ENCODE measurements at places on chromosomes 7 and 10.

- DNase-seq, result peak; percentile 4
These were observed 25.8 kb downstream of the TES start for GRCh38 chr7:116236020-116236630.

- DNase-seq, result no peak
These were observed 11.5 kb upstream of the MALSU1 start for GRCh38 chr7:23287612-23288011.

GRCh38 chr10:12193193-12193592, 2.5 kb downstream of the NUDT5 start:
- DNase-seq, result no peak

- DNase-seq, result no peak
These were observed 29.5 kb downstream of the JCAD start for GRCh38 chr10:30029872-30030256.

DNA sequence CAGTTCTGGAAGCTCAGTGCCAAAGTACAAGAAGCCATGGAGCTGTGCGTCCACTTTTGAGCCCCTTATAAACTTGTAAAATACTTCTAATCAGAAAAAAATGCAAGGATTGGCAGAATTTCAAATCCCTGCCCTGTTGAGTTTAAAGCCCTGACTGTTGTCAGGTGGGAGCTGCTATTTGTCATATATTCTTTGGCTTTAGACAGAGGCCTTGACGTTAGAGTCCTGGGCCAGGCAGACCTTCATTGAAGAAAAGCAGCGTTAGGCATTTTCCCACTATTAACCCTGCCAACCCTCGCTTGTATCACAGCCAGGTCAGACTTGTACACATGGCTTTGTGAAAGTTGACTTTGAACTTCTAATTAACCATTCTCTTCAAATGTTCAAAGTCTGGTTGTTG, 155.4 kb downstream of the TWIST1 start:
- DNase-seq, result no peak

DNA sequence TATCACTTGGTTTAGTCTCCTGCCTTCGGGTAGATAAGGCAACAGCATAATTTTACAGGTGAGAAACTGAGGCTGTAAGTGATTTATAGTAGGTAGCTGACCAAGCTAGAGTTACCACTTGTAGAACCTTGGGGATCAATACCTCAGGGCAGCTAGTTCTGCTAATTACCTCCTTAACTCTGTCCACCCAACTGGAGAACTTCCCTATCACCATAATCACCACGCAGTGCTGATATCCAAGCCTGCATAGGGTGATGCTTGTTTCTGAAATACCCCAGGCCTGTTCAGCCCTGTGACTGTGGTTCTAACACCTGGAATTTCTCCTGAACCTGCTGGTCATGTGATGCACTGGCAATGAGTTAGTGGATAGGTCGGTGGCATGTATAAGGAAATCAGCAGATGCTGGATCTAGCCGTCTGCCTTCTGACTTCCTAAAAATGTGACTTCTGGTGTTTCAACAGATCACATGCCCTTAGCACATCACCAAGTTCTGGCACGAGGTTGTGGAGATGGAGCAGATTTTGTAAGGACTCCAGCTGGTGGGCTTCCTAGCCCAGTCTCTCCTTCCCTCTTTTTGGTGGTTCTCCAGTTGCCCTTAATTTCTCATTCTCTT, 15.3 kb downstream of the PLAU start:
- DNase-seq, result no peak

- DNase-seq, result no peak
These were observed 171.3 kb downstream of the DNAJC1 start for GRCh38 chr10:21831986-21832820.

GRCh38 chr10:8043569-8044306, 10.8 kb upstream of the GATA3 start:
- no peak for DNase-seq

- no peak for DNase-seq
These were observed 77.7 kb downstream of the ICA1 start for GRCh38 chr7:8184221-8184620.

DNA sequence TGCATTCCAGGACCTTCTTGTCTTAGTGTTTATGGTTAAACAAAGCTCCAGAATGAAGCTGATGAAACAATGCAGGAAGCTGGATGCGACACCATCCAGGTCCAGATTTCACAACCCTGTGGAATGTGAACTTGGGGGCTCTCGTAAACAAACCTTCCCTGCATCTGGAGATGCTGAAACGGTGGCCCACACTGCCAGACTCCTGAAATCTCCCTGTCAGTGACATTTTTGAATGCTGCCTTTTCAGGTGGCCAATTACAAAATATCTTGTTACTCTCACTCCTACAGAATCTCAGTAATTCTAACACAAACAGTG, 18.8 kb downstream of the VIPR2 start:
- no peak for DNase-seq

DNA sequence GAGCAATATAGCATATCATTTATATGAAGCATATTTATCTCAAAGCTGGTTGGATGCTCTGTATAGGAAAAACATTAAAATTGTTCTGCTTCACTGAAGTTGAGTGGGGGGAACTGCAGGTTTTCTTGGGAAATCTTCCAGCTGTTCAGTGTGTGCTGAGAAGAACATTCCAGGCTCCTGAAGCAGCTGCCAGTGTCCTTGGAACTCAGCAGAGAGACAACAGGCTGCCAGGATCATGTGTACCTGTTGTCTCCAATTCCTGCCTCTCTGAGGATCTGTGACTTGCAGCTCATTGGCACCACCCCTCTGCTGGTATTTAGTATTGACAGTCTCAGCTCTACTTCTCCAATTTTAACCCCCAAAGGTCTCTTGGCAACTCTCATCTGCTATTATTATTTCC, 42.3 kb upstream of the PRKG1 start:
- DNase-seq, result no peak

GRCh38 chr10:59245686-59246085, 69.2 kb downstream of the PHYHIPL start:
- DNase-seq, result no peak

- peak; percentile 81 for DNase-seq
These were observed 8.4 kb upstream of the RBM28 start for GRCh38 chr7:128352153-128352537.

GRCh38 chr7:151177310-151177709, 9.7 kb downstream of the ASB10 start:
- DNase-seq, result no peak

GRCh38 chr7:76334320-76334967, 24.3 kb downstream of the YWHAG start:
- DNase-seq, result no peak

GRCh38 chr10:46234431-46235060, 52.3 kb upstream of the ANTXRL start:
- DNase-seq, result no peak

DNA sequence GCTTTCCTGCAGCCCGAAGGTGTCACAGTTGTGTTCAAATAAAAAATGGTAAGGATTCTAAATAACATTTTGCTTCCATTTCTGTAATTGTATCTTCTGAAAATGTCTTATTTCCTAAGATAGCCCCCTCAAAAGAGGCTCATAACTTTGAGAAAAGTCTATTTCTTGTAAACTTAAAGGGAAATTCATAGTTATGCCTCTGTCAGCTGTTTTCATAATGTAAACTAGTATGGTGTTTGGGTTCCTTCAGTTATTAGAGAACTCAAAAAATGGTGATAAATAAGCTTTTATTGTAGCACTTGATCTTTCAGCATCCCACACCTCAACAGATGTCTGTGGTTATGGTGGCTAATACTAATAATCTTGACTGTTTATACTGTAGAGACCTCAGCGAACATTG, 57.1 kb downstream of the KLHDC10 start:
- DNase-seq, result no peak

DNA sequence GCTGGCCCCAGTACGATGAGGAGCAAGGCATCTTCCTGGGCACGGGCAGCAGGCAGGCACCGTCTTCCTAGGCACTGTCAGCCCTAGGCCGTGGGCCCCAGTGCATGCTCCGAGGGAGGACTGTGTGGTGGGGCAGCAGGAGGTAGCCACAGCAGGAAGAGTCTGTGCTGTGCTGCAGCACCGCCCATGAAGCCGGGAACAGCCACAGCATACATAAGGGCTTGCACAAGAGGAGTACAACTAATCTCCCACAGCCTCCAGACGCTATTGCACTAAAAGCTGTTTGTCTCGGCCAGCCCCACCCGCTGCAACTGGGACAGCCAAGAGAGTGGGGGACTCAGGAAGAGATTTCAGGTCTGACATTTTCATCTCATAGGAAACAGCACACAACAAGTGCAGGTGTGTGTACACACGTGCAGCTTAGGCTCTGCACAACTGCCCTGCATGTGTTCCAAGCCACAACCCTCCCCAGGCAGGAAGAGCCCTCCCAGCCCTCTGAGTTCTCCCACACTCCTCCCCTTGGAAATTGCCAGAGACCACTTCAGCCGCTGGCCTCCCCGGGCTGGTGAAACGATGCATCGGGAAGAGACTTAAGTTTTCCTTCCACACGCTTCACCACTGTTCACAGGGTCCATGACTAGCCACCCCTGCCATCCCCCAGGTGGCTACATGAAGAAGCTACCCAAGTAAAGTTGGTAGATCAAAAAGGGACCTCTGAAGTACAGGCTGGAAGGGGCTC, 88.1 kb upstream of the DDC start:
- DNase-seq, result no peak

DNA sequence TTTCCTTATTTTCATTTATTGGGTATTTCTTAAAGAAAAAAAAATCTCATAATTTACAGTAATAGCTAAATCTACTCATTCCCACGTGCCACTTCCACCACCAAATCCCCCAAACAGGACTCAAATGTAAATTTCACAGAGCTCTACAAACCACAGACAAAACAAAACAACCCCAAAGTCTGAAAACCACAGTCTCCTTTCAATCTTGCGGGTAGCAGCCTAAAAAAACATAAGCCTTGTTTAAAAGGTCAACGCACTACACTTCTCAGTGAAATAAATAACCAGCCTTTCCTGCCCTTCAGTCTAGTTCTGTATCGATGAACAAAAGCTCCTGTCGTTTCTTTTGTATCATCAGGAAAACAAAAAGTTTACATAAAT, 121.8 kb upstream of the AFAP1L2 start:
- no peak for DNase-seq

- no peak for DNase-seq
These were observed 115.0 kb downstream of the FZD1 start for GRCh38 chr7:91379236-91379635.

DNA sequence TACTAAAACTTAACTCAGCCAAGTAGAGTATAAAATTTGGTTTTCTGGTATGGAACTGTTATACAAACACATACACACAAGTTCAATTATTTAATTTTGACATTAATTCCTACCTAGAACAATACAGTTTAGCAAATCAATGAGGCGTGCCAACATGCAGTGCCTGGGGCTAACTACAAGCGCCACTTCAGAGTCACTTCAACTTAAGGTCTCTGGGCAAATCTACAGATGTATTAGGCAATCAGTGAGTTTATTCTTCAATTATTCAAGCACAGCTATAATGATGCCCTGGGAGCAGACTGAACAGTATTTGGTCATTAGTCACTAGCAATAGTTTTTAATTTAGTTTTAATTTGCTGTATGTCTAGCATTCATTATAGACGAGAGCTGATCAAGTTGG, 51.6 kb downstream of the HIBADH start:
- DNase-seq, result peak; percentile 7

DNA sequence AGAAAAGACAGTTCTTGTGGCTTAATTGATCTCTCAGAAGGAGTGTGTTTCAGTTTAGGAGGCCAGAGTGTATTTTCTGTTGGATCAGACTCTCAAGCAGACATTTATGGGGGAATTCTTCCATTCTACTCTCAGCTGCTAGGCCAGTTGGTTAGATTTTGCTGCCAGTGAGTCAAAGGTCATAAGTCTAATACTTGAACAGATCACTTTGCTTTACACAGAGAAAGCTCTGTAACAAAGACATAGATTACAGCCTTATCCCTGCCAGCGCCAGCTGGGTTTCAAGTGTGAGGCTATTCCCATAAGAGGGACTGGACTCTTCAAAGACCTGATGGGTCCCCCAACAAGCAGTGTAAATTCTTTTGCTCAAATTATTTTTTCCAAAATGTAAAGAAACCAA, 145.6 kb upstream of the SEMA3C start:
- no peak for DNase-seq

DNA sequence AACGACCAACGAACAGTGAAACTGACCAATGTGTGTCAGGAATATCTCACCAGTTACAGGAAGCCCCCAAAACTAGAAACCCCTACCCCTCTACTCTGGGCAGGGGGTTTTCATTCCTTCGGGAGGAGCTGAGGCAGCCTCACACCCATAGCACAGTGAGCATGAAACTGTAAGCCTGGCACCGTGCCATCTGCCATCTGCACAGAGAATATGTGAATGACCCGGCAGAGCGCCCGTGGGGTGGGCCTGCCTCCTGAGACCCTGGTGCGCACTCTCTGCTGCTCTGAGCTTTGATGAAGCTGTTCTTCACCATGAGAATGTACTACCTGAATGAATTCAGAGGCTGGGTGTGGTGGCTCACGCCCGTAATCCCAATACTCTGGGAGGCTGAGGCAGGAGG, 27.1 kb downstream of the DAGLB start:
- no peak for DNase-seq

GRCh38 chr10:22148961-22149360, 68.9 kb downstream of the EBLN1 start:
- DNase-seq, result no peak

DNA sequence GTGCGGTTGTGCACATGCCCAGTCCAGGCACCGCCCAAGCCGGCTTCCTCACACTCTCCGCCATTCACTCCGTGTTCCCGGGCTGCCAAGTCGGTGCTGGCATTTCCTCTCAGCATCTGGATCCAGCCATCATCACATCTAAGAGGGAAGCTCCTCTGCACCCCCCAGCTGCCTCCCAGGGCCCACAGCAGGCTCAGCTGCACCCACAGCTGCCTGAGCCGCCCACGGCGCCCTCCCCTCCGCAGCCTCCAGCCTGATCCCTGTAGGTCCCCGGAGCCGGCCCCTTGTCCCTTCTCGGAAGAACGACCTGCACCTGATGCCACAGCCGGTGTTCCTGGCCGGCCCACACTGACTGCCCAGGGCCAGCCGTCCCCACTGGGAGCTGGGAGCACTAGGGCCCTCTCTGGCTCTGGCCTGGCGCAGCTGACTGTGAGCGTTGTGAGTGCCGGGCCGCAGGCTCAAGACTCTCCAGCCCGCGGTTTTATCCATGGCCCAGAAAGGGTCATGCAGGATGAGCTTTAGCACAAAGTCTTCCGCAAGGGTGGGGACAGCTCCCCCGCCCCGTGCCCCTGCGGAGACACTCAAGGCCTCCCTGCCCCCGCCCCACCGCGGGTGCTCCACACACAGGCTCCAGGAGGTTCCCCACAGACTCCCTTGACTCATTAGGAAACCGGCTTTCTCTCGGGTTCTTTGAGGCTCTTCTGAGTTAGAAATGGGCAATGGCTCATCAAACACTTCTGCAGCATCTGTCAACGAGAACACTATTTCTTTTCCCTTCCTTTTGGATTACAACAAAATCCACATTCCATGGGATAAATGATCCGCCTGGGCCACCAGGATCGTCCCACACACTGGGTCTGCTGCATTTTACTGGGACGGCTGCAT, 31.2 kb downstream of the CFAP46 start:
- DNase-seq, result no peak

- DNase-seq, result no peak
These were observed 5.7 kb downstream of the PON1 start for GRCh38 chr7:95318501-95319100.

- DNase-seq, result peak; percentile 57
These were observed 50.6 kb downstream of the ZNF277 start for GRCh38 chr7:112257073-112257472.

GRCh38 chr10:75612904-75613684, 181.7 kb downstream of the LRMDA start:
- DNase-seq, result no peak
